Right cardiac atrium (tissue), 5 donors: ENCODE measurements at places on chromosomes 13 and 19.

DNA sequence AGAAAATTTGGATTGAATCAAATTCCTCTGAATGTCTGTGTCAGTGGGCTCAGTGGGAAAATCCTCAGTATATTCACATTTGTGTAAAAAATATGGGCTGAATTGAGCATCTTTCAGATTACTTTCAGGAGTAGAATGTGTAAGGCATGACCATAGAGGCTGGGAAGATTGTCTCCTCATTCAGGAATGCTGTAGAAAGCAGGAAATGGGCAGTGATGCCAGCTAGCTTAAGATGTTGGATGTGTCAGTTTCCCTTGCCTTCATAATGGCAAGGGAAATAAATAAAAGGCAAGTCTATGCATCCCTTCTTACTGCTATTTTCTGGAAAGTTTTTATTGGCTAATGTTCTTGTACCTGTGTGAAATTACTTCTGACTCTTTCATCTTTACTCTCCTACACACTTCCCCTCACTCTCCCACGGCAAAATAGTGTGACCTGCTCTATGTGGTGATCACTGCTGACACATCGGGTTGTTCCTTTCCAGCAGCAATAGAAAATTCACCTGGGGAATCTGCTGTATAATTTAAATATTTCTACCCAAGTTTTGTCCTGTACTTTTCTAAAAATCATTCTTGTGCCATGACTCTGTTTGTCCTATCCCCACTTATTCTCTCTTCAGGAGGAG lies 103.2 kb downstream of the LMO7 start:
- DNase-seq, result no peak

GRCh38 chr13:99012539-99012938 lies 34.7 kb upstream of the DOCK9 start:
- no peak for DNase-seq

GRCh38 chr13:78606471-78607408 lies 3.4 kb upstream of the POU4F1 start:
- no peak for DNase-seq

DNA sequence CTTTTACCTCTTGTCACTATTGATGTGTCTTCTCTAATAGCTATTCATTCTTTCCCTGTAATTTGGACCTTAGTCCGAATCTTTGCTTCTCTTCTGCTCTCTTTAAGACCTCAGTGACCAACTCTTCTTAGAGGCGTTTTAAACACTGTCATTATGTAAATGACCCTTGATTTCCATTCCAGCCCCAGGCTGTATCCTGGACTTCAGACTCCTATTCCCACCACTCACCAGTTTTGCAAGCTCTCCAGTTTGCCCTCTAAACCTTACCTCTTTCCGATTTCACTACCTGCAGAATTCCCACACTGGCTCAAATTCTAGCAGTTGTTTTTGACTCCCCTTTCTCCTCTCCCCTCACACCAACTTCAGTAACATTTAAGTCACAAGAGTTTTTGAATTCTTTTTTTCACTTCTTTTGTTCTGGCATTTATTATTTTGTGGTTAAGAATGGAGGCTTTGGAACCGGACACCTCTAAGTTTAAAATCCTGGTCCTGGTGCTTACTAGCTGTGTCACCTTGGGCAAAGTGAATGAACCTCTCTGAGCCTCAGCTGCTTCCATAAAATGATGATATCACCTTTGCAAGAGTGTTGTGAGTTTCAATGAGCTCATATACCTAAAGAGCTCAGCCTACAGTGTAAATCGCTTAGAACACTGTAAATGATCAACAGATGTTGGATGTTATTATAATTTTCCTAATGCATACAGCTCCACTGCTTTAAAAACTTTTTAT lies 13.6 kb upstream of the HMGB1 start:
- DNase-seq, result no peak

GRCh38 chr13:72884101-72884500 lies 102.2 kb downstream of the PIBF1 start:
- DNase-seq, result no peak

GRCh38 chr19:35048911-35049411 lies 7.4 kb downstream of the HPN start:
- DNase-seq, result peak; percentile 87

GRCh38 chr19:10681658-10682057 lies 19.6 kb upstream of the QTRT1 start:
- DNase-seq, result no peak
